ENCODE measurements at places on chromosomes 2 and 18.
A peak's percentile ranks its signal among the peaks of the same experiment; 100 is the strongest.

DNA sequence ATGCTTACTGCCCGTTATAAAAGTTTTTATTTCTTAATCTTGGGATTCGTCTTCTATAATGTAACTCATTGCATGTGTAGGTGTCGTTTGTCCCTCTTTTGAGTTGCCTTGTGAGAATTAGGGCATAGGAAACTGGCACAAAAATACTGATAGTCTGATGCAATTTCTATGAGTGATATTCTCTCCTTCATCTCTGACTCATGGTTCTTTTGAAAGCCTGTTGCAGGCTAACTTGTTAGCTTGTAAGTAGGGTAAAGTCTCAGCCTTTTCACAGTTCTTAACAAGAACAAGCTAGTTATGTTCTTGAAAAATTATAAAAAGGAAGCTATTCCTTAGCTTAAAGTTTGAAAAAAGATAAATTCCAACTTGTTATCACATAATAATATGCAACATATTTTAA is 1085.4 kb upstream of the NRXN1 start:
- no peak for DNase-seq

- peak; percentile 66 for DNase-seq
These were observed 383.9 kb downstream of the ARHGAP15 start for GRCh38 chr2:143513081-143513480.

DNA sequence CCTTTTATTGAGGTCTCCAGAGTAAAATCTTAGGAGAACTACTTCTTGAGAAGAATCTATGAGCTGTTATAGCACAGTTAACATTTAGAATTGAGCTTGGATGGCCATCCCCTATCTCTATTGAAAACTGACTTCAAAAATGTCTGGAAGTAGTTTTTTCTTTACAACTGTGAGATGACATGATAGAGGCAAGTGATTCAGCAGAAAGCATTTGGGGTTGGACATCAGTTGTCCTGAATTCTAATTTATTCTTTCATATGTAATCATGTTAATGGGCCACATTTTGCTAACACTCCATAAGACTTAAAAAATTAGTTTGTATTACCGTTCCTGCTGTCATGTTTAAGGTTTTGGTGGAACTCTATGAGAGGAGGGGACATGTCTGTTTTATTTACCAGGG is 237.0 kb upstream of the SLC14A2 start:
- DNase-seq: no peak

DNA sequence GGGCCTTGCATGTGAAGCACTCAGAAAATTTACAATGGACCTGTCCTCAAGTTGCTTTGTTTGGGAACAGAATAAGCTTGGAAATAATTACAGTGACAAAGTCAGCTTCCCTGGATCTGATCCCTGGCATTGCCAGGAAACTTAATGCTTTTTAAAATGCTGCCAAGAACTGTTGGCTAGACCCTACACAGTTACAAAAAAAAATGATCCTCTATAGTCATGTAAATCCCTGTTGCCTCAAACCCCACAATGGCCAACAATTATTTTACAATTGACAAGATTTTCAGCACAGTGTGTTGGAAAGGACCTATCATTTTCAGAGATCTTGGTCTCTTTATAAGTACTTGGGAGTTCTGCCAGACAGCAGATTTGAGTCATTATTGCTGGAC is 470.4 kb upstream of the ACVR2A start:
- DNase-seq: no peak

DNA sequence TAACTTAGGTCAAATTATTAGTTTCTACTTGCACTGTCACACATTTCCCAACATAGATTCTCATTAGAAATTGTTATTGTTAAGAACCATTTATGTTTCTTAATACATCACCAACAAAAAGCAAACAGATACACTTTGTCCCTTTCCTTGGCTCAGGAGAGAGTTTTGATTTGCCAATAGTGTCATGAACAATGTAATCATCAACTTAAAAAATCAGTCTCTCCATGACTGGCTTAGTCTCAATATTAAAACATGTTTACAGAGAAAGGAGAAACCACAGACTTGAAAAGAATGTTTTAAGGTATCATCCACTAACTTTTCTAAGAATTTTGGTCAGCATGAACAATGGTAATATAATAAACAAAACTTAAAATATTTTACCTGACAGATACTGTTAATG is 416.5 kb upstream of the KCNH7 start:
- no peak for DNase-seq

DNA sequence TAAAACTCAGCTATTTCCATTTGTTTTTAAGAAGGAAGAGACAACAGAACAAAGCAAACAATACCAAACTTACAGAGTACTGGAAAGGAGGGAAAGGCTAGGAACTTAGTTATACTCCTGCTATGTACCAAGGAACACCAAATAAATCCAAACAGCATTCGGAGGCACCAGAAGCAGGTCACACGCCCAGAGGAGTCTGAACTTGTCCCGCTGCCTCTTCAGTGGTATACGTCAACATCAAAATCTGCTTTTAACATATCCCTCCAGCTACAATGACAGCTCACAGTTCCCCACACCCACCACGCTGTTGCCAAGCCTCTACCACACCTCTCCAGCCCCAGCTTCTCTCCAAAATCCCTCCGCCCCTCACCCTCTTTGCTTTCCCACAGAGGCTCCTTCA is 17.3 kb downstream of the C2orf76 start:
- DNase-seq: no peak

DNA sequence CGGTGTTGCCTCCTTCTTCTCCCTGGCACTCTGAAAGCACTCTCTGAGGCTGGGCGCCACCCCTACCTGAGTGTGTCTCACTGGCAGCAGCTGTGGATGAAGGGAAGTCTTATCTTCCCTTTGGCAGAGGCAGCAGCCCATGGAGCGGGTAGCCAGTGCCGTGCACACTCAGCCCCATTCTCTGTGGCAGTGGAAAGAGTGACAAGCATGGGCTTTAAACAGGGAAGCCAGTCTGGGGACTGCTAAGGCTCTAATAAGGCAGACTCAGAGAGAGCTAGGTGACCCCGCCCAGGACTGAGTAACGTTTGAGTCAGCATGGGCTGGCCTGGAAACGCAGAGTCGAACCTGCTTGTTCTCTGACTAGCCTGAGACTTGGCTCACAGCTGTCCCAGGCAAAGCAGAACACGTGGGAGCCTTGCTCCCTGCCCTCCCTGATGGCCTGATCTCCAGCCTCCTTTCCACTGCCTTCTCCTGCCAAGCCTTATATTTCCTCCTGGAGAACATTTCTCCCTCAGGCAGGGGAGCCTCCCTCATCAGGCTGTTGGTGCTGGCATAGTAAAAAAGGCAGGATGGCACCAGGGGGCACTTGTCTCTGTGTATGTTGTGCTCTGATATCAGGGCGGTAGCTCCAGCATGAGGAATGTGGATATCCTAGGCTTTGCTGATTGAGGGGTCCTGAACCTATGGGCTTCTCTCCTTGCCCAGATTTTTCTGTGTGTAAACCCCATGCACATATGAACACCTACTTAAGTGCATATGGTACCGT is 93.9 kb upstream of the LGALSL start:
- DNase-seq: peak; percentile 92

DNA sequence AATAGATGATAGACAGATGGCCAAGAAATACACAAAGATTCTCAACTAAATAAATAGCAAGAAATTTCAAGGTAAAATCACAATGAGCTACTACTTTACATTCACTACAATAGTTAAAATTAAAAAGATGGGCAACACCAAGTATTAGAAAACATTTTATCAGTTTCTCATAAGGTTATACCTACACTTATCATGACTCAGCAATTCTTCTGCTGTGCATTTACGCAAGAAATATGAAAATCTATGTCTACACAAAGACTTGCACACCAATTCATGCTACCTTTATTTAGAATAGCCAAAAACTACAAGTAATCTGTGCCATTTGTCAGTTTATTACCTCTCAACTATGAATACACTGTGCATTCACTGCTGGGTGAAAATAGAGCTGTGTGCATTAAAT is 937.4 kb upstream of the NRXN1 start:
- DNase-seq: no peak

GRCh38 chr2:207130958-207131521 is 34.7 kb downstream of the KLF7 start:
- DNase-seq: no peak

- no peak for DNase-seq
These were observed 177.5 kb downstream of the ALPK2 start for GRCh38 chr18:58451115-58451971.

DNA sequence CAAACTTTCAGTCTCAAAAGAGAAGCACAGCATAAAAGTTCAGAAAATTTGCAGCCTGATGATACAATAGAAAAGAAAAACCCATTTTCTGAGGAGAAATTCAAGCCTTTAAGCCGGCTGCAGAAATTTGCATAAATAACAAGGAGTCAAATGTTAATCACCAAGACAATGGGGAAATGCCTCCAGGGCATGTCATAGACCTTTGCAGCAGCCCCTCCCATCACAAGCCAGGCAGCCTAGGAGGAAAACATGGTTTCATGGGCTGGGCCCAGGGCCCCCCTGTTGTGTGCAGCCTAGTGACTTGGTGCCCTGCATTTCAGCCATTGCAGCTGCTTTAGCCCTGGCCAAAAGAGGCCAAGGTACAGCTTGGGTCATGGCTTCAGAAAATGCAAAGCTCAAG is 54.1 kb upstream of the CAVIN2 start:
- DNase-seq: no peak

DNA sequence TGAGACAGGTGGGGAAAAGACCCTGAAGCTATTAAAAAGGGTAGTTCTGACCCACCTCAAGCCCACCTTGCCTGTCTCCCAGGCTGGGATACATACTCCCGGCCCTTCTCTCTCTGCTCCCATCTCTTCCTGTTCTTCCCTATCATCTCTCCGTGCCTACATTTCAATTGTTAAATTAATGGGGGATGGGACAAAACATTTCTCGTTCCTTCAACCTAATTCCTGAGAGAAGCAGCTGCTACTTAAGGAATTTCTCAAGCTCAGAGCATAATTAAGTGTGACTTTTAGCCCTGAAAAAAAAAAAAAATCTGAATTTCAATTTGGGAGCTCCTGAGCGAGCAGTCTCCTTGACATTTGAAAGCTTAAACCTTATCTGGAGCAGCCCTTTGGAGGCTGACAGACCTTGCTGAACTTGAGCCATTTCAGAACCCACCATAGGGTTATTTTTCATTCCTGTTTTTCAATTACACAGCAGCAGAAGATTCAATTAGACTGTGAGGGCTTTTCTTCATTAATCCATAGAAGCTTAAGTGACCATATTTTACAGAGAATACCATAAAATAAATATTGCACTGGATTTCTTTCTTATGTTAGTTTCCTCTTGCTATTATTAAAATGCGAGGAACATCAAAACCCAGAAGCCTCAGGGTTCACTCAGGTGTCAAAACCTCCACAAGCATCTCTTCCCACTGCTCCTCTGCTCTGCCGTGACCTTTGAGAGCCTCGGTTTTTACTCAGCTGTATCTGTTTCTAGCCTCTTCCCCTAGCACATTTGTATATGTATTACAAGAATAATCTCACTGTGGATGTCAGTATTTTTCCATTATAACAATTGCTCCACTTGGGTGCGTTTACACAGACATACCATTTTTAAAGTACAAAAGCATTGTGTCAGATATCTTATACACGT is 125.7 kb downstream of the B3GNT2 start:
- no peak for DNase-seq

DNA sequence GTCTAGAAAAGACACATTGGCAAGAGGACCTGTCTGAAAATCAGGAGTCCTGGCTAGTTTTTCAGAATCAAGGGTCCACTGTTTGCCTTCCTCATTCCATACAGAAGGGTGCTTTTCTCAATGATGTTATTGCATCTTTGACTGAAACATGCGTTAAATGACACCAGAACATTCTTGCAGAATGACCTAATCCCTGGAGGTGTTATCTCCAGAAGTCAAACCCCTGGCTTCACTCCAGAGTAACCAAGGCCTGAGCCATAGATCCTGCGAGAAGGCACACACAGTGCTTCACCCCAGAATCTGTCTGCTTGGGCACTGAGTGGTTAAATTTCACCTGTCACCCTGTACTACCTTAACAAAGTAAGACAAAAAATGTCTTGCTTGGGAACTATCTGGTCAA is 1055.2 kb upstream of the FANCL start:
- peak; percentile 1 for DNase-seq

GRCh38 chr18:10936176-10937053 is 213.0 kb downstream of the PIEZO2 start:
- peak; percentile 83 for DNase-seq

DNA sequence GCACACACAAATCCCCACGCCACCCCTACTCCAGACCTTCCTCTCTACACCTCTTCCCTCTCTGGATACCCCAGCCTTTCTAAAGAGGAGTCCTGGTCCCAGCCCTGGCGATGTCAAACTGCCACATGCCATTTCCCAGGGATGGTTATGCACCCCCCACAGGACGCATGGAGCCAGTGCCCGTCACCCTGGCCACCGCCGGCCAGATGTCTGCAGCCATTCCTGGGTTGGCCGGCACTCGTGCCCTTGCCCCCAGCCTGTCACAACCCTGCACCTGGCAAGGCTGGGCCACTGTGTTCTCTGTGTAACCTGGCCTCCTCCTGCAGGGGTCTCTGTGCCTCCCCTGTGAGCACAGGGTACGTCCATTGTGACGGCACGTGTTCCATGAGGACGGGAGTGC is 58.1 kb upstream of the NFATC1 start:
- DNase-seq: no peak

DNA sequence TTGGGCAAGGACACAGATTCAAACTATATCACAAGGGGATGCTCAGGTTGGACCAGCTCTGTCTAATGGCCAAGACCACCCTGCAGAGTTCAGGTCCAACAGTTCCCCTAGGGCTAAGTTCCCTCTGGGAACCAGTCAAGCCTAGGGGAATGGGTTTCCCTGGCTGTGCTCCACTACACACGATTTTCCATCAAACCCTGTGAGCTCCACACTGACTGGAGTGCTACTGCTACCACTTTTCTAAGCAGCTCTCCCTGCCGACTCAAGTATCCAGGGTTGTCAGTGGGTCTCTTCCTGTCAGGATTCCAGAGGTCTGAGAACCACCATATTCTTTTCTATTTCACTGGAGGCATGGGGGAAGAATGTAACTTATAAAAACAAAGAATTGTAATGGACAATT is 280.4 kb upstream of the COL3A1 start:
- no peak for DNase-seq

DNA sequence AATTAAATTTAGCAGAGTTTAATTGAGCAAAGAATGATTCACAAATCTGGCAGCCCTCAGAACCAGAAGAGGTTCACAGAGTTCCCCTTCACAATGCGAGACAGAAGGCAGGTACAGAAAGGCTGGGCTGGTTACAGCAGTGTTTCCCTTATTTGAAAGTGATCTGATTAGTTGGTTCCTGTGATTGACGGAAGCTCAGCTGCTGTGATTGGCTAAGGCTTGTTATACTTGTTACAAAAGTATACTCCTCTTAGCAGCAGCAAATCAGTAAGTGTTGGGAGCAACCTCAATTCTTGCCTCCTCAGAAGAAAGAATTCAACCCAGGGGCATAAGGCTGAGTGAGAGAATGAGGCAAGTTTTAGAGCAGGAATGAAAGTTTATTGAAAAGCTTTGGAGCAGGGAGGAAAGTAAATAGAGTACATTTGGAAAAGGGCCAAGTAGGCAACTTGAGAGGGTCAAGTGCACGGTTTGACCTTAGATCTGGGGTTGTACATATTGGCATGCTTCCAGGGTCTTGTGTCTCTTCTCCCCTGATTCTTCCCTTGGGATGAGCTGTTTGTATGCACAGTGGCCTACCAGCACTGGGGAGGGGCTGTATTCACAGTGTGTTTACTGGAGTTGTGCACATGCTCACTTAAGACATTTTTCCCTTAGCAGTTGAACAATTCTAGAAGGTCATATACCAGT is 431.8 kb upstream of the RAB12 start:
- no peak for DNase-seq

GRCh38 chr2:130334026-130334425 is 8.7 kb upstream of the IMP4 start:
- no peak for DNase-seq
